ENCODE measurements at places on chromosomes 3 and 15.

DNA sequence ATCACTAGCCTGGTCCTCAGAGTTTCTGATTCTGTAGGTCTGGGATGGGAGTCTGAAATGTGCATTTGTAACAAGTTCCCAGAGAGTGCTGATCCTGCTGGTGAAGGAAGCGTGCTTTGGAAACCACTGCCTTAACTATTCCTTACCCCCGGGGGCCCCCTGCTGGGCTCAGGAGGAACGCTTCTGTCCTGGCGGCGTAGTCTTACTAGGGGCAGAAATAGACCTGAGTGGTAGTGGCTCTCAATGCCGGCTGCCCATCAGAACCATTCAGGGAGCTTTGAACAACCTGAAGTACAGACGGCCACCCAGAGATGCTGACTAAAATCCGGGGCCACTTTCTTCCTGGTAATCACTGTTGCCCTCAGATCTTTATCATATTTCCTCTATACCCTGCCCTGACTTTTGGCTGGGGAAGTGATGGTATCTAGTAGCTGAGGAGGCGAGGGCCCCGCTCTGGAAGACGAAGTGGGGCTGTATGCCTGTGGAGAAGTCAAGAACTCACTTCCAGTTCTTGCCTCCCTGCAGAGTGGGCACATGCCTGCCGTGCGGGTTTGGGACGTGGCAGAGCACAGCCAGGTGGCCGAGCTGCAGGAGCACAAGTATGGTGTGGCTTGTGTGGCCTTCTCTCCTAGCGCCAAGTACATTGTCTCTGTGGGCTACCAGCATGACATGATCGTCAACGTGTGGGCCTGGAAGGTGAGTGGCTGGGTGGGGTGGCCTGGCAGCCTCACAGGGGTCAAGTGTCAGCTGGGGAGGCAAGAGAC lies 16.3 kb upstream of the JMJD7 start:
- DNase-seq = peak; percentile 66

GRCh38 chr15:67900621-67901147 lies 60.8 kb upstream of the RNU6-1 start:
- DNase-seq = no peak

DNA sequence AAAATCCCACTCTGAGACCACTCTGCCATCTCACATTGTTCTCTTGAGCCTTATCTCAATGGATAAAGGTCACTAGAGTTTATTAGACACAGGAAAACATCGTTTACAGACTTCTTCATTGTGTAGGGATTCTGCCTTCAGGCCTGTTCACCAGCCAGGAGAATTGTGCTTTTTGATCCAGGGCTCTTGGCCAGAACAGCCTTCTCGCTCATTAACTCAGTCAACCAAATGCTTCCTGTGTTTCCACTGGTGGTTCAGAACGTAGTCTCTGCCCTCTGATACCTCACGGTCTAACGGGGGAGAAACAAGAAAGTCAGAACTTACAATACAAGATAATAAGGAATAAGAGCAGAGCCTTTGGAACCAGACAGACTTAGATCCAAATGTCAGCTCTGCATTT lies 54.2 kb upstream of the TSEN2 start:
- DNase-seq = no peak

GRCh38 chr3:151201051-151201730 lies 1.8 kb downstream of the GPR171 start:
- no peak for DNase-seq

DNA sequence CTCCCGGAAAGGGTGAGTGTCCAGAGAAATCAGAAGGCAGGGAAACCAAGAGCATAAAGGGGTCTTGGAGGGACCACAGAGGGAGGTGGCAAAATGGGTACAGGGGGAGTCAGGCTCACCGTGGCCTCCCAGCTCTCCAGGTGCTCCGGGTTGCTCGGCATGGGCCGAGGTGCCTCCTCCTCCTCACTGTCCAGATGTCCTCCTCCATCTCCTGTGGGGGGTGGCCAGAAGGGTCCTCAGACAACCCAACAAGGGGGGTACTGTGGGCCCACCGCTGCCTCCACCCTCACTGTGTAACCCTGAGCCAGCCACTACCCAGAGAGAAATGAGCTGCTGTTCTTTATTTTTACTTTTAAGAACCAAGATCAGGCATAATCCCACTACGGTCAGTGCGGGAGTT lies 30.4 kb upstream of the OR4F6 start:
- DNase-seq = no peak

- DNase-seq = no peak
These were observed 18.8 kb upstream of the ANKDD1A start for GRCh38 chr15:64892847-64893403.

DNA sequence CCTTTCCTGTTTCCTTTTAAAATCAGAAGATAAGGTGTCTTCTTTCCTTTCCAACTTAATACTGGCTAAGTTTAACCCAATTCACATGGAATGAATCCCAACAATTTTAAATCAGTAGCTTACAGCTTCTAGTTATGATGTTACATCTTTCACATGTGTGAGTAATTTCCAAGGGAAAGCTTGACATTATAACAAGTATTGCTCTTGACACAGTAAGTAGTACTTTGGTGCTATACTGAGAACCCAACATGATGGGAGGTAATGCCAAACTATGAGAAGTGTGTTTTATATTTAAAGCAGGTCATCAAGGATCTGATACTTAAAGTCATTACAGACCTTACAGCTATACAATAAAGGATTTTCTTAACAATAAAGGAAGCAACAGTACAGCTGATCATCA lies 29.1 kb downstream of the RABL3 start:
- no peak for DNase-seq

GRCh38 chr3:177833332-177833731 lies 636.0 kb upstream of the TBL1XR1 start:
- DNase-seq = no peak

DNA sequence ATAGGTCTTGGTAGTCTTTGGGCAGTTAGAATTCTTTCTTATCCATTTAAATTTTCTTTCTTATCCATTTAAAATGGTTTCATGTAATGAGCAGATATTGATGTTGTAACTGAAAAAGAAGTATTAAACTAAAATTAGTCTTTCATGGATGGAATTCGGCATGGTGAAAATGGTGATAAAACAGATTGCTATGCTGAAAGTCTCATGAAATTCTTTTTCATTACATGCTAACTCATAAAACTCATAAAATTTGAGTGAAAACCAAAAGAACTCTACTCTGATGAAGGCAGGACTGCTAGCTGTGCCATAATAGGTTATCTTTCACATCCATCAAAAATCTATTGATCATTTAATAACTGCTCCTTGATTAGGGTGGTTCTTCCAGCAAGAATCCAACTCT lies 3.9 kb upstream of the CD96 start:
- no peak for DNase-seq

DNA sequence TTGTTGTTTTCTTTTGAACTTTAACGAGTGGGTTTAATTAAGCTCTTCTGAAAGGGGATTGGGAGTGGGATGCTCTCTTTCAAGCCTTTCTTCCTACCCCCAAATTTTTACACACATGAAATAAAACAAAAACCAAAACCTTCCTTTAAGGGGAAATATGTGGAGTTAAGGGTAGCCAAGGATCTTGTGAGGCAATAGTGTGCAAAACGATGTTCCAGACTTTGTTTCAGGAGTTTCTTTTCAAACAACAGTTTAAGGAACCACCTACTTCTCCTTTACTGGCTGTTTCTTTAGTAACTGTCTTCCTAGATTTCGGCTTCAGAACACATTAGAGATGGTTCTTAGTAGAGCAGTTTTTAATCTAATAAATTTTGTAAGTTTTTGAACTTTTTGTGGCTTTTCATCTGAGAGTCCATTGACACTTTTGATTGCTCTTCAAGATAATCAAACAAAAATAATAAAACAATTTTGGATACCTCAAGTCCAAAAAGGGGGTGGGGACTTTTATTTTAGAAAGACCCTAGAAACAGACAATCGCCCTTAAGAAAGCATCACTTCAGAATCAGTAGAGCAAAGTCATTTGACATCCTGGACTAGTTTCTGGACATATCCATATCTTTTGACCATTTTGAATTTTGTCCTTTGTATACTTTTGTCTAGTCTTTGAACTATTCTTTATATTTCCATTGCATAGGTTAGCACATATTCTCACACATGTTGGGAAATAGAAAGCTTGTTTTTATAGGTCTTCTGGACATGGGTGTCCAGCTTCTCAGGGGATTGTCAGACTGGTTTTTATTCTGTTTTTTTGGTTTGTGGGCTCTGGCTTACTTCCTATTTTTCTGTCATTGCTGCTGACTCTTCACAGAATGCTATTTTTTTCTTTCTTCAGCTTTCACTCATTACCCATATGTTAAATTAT lies 6.0 kb downstream of the DIPK2A start:
- no peak for DNase-seq

DNA sequence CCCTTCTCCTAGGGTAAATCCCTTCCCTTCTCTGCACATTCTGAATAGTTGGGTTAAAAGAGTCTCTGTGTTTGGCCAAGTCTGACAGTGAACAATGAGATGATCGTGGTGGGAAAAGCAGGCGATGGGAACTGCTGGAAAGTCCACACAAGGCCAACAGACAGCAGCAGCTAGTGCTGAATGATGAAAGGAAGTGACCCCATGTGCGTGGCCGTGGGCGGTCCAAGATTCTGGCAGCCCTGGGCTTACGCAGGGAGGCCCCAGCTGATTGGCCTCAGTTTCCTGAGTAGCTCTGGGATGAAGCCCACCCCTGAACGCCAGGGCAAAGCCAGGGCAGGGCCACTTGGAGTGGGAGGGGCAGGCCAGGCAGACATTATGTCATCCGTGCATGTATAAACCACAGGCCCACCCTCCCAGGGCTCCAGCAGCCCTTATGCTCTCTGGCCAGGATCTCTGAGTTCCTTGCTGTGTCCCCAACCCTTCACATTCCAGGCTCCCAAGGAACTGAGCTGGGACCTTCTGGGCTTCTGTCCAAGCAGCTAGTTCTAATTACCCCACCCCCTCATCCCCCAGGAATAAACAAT lies 57.8 kb downstream of the CDC25A start:
- DNase-seq = peak; percentile 30

DNA sequence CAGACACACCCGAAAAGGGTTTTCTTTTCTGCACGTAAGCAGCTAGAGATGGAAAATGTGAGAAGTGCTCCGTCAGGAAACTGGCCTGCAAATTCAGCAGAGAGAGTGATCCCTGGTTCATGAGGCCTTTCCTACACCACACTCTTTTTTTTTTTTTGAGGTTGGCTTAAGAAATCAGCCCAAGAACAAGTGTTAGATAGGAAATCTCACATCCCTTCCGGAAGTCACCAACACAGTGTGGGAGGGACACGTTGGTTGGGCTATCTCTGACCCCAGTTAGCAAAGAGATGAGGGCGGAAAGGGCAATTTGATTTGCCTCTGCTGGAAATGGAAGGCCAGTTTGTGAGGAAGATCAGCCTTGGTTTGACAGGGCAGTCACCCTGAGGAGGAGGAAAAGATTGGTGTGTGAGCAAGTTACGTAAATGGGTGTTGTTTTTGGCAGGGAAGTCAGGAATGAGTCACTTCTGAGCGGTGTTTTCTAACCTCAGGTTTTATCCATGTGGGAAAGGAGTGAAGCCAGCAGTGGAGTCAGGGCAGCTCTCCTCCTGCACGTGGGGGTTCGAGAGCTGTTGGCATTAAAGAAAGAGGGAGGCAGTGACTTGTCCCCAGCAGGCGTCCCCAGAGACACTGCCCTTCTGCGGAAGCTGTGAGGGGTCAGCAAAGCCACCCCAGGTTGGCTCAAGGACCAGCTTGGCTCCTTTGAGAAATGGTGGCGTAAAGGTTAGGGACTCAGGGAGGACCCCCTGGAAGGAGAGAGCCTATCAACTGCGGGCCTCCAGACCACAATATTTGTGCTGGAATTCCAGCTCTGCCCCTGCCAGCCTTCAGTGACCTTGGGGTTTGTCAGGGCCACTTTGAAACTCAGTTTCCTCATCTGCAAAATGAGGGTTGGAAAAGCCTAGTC lies 237.6 kb upstream of the BHLHE40 start:
- peak; percentile 64 for DNase-seq

DNA sequence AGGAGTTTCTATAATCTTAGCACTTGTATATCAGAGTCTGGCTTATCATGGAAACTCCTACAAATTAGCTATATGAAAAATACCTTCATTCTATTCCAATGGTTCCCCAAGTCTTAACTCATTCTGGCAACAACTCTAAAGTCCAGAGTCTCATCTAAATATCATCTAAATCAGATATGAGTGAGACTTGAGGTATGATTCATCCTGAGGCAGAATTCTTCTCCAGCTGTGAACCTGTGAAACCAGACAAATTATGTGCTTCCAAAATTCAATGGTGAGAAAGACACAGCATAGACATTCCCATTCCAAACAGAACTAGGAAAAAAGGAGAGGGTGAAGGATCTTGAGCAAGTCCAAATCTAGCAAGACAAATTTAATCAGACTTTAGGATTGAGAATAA lies 138.8 kb downstream of the THRB start:
- no peak for DNase-seq

- no peak for DNase-seq
These were observed 54.9 kb downstream of the TRIM71 start for GRCh38 chr3:32872487-32873382.

GRCh38 chr3:72275331-72275751 lies 490.4 kb upstream of the PROK2 start:
- DNase-seq = no peak

DNA sequence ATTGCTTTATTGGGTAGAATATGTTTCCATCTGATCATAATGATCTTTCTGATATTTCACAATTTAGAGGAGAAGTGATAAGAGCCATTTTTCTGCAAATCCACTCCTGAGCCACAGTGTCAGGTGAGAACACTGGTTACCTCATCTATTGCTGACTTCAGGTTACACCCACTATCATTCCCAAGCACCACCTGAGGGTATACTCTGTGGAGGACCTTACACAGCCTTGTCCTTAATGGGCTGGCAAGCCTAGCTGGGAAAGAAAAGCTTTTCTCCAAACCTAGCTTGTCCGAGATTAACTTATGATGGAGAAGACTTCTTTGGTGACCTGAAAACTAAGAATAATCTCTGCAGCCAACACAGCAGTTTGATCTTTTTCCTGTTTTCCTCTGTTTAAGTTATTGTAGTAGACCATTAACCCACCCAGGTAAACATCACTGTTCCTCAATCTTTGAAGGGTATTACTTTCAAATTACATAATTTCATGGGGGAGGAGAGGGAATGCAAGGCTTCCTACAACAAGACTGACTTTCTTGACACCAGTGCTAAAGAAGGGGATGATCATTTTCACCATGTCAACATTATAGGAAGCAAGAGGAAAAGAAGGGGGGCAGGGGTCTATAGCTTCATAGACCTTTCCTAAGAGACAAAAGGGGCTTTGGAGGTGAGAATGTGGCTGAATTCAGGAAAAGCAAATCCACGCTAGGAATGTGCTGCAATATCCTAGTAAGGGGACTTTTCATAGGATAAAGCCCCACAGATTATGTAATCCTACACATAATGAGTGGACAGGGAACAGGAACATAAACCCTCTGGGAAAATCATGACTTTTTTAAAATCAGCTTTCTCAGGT lies 1.7 kb downstream of the NCEH1 start:
- no peak for DNase-seq

- DNase-seq = no peak
These were observed 217.4 kb upstream of the TPM1 start for GRCh38 chr15:62825191-62825590.

Measured in T1000 (cell line).